ENCODE measurements at places on chromosomes 1 and 21.

DNA sequence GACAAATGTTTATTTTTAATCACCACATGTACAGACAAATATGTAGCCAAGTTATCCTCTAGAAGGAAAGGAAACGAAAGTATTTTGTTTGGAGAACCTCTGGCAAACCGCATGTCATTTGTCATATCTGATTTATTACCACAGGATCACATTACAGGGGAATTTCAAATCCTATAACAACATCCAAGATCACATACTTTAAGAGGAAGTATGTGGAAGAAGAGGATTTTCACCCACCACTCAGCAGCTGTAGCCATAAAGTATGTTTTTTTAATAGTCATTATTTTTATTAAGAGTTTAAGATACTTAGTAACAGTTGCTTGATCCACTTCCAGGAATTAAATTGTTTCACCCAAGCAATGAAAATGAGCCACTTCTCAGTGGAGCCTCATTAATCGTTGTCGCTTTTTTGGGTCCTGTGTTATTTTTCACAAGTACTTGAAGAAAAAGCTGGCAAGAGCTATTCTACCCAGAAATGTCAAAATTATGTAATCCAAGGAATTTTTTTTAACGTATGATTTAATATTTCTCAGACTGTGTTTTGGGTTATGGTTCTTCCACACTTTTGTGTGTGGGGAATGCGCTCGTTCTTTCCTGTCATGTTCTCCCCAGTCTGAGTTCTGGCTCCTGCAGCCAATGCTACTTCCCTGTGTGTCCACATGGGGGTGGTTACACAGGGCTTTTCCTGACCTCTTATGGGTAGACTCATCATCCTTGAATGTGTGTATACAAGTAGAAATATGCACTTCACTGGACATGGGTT, 6.9 kb downstream of the SERTAD4 start:
- DNase-seq, result no peak

DNA sequence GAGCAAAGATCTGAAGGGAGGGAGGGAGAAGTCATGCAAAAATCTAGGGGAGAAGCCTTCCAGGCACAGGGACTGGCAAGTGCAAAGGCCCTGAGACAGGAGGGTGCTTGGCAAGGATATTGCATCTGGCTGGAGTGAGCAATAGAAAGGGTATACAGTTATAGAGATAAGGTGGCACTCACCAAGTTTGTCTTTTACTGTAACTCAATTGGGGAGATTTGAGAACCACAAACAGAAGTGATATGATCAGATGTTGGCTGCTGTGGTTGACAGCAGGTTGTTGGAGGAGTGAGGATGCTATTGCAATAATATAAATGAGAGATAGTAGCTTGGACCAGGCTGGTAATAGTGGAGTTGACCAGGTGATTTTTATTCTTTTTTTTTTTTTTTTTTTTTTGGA, 25.6 kb downstream of the MCOLN3 start:
- DNase-seq, result no peak

GRCh38 chr1:50593515-50593914, 170.3 kb upstream of the DMRTA2 start:
- no peak for DNase-seq

GRCh38 chr1:237303929-237304328, 261.9 kb downstream of the RYR2 start:
- no peak for DNase-seq

- no peak for DNase-seq
Measured at GRCh38 chr21:38206646-38207045, 50.1 kb upstream of the KCNJ15 start.

GRCh38 chr21:43355266-43355924, 71.5 kb downstream of the SIK1 start:
- DNase-seq, result no peak

DNA sequence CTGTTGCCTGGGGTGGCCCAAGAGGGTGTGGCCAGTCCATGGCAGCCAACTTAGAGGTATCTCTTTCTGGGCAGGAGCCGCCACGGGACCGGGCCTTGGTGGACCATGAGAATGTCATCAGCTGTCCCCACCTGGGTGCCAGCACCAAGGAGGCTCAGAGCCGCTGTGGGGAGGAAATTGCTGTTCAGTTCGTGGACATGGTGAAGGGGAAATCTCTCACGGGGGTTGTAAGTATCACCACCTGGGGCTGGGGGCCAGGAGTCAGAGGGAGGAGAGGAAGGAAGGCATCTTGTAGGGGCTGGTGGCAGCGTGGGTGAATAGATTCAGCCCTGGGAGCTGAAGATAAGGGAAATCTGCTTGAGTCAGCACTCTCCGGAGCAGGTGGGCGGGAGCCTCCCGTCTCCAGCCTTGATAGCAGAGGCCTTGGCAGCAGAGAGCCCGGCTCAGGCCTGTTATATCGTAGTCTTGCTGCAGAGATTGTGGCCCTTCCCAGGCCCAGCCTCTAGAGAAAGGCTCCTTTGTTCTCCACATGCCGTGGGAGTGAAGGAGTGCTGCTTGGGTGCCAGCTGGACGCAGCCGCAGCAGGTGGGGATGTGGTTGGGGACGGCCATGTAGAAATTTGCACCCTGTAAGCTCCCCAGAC, 25.4 kb downstream of the PHGDH start:
- no peak for DNase-seq

- no peak for DNase-seq
Measured at GRCh38 chr1:35047188-35047858, 15.6 kb upstream of the ZMYM6 start.

DNA sequence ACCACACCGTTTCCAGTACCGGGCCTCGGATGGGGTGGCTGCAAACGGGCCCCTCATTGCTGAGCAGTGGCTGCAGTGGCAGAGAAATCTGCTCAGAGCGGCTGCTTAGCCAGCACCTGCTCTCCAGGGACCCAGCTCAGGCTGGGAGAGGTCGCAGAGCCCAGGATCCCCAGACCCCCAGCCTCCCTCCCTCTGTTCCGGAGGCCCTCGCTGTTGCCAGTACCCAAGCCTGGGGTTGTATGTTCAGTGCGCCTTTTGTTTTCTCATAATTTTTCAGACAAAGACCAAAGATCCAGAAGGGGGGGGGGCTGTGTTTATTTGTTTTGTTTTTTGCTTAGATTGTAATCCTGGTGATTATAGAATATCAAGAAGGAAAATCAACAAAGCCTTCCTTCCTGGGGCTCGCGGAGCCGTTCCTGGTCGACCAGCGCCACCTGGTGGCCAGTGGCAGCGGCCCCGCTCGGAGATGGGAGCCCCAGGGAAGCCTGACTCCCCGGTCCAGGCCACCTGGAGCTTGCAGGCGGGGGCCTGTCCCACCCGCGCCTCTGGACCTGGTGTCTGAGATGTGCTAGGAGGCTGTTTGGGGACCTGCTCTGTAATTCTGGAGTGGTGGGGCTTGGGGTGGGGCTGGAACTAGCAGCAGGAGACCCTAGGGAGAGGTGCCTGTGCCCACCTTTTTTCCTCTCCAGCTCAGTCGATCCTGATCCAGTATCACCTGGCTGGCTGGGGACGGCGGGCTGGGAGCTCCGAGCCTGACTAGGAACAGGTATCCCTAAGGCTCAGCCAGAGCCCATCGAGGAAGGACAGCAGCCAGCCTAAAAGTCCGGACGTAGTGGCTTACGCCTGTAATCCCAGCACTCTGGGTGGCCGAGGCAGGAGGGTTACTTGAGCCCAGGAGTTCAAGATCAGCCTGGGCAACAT, 123.9 kb upstream of the VAMP3 start:
- DNase-seq, result peak; percentile 81

GRCh38 chr1:94383966-94384408, 34.2 kb upstream of the ABCD3 start:
- no peak for DNase-seq

- DNase-seq, result no peak
Measured at GRCh38 chr1:209911746-209912145, 26.3 kb upstream of the SYT14 start.

GRCh38 chr1:51642739-51643142, 25.8 kb downstream of the OSBPL9 start:
- DNase-seq, result no peak

- DNase-seq, result no peak
Measured at GRCh38 chr1:172931761-172932160, 119.0 kb downstream of the TNFSF18 start.

GRCh38 chr1:36924282-36924811, 110.0 kb downstream of the GRIK3 start:
- DNase-seq, result peak; percentile 100

GRCh38 chr1:75330624-75331023, 196.4 kb downstream of the LHX8 start:
- no peak for DNase-seq

GRCh38 chr21:42153746-42154145, 65.2 kb upstream of the ABCG1 start:
- no peak for DNase-seq

- no peak for DNase-seq
Measured at GRCh38 chr1:177067752-177068410, 96.6 kb downstream of the ASTN1 start.

DNA sequence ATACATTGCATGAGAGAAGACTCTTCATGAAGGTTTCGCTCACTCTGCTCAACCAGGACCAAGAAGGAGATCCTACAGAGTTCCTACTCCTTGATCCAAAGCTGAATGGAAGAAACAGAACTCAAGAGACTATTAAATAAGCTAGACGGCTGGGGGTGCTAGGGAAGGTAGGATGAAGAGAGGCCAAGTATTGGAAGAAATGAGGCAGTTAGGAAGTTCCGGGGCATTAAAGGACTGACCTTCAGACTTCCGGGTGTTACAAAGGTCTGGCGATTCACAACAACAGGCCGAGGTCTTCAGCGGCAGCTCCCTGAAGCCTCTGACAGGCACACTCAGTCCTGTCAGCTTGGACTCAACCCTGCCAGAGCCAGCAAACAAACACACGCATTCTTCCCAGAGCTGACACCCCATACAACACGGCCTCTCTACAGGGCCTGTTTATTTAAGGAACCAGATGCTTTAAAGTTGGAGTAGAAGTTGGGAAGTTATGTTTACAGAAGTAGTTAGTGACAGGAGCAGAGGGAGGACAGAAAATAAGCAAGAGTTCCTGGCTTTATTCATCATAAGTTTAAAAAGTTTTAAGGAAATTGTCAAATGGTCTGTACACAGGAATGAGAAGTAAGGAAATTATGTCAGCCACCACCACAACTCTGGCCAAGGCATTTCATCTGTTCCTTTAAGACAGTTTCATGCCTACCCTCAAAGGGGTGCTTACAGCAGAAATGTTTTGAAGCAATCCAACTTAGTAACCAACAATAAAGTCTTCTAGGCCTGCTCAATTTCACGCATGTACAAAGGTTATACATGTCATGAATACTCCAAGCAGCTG, 4.7 kb downstream of the SORT1 start:
- peak; percentile 50 for DNase-seq

GRCh38 chr1:153374071-153374470, 1.4 kb downstream of the S100A12 start:
- no peak for DNase-seq

DNA sequence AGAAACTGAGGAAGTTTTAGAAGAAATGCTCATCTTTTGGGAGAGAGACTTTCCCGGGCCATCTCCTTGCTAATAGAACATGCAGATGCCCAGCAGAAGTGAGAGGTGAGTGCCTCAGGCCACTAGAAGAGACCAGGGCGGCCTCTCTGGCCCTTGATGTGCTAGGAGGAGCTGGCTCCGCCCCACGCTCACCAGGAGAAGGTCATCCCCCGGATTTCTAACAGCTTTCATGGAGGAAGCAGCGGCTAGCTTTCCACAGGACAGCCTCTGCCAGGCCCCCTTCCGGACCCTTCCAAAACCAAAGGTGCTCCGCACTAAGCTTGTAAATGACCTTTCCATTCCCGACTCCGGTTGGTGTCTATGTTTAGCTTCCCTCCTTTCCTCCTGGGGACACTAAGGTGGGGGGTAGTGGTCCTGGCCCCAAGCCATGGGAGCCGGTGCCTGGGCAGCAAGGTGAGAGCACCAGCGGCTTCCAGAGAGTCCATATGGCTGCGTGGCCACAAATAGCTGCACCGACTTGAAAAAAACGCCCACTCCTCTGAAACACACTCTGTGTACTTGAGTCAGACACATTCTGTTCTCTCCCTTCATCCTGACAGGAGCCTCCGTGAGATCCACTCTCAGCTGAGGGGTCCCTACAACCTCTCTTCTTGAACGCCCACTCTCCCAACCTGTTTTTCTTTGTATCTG, 249.9 kb downstream of the TNR start:
- DNase-seq, result no peak

- DNase-seq, result peak; percentile 26
Measured at GRCh38 chr1:1040004-1040991, 20.4 kb downstream of the AGRN start.

- DNase-seq, result no peak
Measured at GRCh38 chr1:246790833-246791232, 66.6 kb downstream of the SCCPDH start.

- no peak for DNase-seq
Measured at GRCh38 chr1:213622365-213623063, 365.3 kb upstream of the PROX1 start.

- no peak for DNase-seq
Measured at GRCh38 chr1:154840269-154841176, 29.6 kb downstream of the KCNN3 start.

GRCh38 chr1:167714098-167714438, 7.7 kb upstream of the MPZL1 start:
- peak; percentile 55 for DNase-seq

GRCh38 chr21:37532868-37533780, 166.6 kb downstream of the DYRK1A start:
- no peak for DNase-seq

- no peak for DNase-seq
Measured at GRCh38 chr1:117167402-117167801, 43.3 kb downstream of the VTCN1 start.

- no peak for DNase-seq
Measured at GRCh38 chr1:46485564-46486431, 3.8 kb upstream of the DMBX1 start.

- DNase-seq, result no peak
Measured at GRCh38 chr1:112800289-112800688, 85.2 kb upstream of the PPM1J start.

- peak; percentile 17 for DNase-seq
Measured at GRCh38 chr21:32184065-32184464, 94.8 kb downstream of the MIS18A start.

- no peak for DNase-seq
Measured at GRCh38 chr1:227315629-227316346, 2.5 kb downstream of the CDC42BPA start.

DNA sequence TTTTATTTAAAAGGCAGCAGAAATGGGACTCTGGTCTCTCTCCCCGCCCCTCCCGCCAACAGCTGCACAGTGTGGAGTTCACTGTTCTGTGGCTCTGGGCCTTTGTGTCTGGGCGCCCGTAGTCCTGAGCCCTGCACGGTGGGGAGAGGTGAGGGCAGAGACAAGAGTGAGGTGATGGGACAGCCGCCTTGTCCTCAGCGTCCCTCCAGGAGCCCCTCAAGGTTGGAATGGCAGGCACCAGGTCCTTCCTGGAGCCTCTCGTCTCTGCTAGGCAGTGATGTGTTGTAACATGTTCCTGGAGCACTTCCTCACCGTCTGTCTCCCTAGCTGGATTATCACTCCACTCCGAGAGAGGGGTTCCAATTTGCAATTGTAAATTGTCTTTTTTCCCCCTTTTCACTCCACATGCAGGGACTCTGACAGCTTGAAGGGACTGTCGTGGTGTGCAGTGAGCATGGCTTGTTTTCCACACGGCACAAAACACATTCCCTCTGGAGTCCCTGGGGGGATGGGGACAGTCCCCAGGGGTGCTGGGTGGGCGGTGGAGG, 44.6 kb upstream of the C1orf174 start:
- DNase-seq, result no peak

- DNase-seq, result no peak
Measured at GRCh38 chr1:241086686-241087085, 270.3 kb downstream of the RGS7 start.

GRCh38 chr1:156392452-156392853, 23.4 kb downstream of the RHBG start:
- no peak for DNase-seq

All from NCI-H510A treated with DMSO at 0.1 percent for 48 hours (cell line).